ENCODE measurements at places on chromosomes 3 and 15.
A peak's percentile ranks its signal among the peaks of the same experiment; 100 is the strongest.

DNA sequence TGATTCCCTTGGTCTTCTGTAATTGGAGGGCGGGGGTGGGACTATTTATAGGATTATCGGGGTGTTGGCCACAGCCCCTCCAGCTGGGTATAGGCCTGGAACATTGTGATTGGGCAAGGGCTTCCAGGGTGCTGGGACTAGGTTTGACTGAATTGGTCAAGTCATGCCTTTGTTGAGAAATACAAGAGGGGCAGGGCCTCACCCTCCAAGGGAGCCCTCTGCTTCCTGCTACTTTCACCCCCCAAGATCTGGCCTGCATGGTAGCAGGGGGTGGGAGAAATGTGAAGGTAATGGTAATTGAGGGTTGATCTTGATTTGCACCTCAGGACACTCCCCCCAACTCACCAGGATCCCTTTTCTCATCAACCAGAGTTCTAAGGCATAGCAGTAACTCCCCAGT lies 25.2 kb downstream of the TRIM71 start:
- no peak for DNase-seq

DNA sequence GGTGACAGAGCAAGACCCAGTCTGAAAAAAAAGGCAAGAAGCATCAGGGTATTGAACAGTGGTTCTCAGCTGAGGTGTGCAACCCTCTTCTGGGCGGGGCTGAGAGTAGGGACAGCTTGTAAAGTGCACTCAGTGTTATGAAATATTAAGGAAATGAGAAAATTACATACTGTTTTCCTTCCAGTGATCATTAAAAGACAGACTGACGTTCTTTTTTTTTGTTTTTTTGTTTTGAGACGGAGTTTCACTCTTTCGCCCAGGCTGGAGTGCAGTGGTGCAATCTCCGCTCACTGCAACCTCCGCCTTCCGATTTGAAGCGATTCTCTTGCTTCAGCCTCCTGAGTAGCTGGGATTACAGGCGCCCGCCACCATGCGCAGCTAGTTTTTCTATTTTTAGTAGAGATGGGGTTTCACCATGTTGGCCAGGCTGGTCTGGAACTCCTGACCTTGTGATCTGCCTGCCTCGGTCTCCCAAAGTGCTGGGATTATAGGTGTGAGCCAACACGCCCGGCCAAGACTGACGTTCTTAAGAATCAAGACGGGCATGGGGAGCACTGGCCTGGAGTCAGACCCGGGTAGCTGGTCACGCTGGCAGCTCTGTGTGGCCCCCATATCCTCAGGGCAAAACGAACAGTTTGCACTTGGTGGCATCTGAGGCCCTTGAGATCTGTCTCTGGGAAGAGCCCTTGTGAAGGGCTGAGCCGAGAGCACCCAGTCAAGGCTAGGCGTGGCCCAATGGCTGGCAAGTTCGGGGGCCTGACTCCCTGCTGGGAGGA lies 11.4 kb downstream of the MAN2A2 start:
- DNase-seq: no peak

DNA sequence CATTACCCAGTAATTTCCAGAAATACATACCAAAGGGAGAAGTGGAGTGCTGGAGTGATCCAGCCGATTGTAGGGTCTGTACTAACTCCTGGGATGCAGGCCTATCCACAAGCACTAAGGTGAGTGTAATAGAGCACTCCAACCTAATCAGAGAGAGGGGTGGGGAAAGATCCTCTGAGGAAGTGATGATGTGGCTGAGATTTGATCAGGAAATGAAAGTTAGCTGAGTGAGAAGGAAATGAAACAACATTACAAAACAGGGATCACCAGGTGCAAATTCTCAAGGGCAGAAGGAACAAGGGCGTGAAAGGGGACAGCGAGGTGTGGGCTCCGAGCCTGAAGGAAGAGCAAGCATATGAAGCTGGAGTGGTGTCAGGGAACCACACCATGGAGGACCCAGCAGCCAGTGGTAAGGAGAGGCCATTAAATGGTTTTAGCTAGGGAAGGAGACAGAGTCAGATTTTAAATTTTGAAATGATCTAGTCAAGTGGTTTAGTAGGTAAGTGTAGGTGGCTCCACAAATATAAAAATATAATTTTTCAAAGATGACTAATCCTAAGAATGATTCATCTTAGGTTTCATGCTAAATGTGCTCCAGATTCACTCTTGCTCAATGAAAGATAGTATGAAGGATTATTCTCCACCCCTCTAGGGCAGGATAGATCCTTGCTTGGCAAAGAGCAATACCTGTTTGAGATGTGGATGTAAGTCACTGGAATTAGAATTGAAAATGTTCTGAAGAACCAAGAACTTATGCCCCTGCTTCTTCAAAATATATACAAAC lies 348.7 kb downstream of the TBL1XR1 start:
- no peak for DNase-seq

- DNase-seq: no peak
Observed at GRCh38 chr15:71282076-71282475, 166.8 kb downstream of the THSD4 start.

GRCh38 chr3:184008161-184008560 lies 9.5 kb downstream of the ABCC5 start:
- DNase-seq: no peak

- DNase-seq: no peak
Observed at GRCh38 chr3:16240229-16241023, 24.3 kb downstream of the DPH3 start.

DNA sequence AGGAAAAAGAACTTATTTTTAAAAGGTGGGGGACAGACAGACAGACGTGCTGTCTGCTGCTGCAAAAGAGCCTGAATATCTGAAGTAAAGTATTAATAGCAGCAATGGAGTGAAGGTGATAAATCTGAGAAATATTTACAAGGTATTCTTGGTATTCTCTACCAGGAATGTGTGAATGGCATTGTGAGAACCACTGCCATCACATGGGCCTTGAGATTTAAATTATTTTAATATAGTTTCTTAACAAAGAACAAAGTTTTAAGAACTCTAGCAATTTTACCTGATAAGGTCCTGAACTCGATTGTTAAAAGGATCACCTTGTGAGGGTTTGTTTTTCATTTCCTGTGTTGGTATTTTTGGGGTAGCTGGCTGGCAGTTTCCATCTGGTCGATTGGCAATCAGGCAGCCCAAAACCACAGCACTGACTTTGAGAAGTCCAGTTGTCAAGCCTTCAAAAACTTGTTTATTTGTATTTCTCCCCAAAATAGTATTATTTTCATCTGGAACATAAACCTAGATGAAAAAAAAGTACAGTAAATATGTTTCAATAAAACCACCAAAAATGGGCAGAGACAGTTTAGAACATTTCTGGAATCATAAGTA lies 97.3 kb downstream of the ISL2 start:
- no peak for DNase-seq

DNA sequence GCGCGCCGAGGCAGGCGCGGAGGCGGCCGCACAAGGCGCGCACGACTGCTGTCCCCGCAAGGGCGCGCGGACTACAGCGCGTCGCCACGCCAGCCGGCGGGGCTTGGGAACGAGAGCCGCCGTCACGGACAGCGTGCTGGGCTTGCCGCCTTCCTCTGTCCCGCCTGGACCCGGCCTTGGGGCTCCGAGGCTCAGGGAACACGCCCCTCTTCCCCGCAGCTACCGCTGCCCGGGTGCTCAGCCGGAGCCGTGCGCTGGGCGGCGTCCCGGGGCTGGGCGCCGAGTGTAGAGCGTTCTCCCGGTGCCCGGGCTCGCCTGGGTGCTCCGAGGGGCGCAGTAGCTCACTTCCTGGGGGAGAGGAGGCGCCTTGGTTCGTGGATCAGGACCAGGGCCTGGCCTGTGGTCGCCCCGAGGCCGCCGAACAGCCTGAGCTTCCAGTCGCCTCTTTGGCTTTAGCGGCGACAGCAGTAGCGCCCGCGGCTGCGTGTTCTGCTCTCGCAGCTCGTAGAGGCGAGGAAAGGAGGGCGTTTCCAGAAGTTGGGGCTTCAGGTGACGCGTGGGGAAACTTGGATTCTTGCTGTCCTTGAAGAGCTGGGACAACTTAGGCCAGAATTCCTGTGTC lies 226.7 kb upstream of the C2CD4B start:
- DNase-seq: peak; percentile 31

DNA sequence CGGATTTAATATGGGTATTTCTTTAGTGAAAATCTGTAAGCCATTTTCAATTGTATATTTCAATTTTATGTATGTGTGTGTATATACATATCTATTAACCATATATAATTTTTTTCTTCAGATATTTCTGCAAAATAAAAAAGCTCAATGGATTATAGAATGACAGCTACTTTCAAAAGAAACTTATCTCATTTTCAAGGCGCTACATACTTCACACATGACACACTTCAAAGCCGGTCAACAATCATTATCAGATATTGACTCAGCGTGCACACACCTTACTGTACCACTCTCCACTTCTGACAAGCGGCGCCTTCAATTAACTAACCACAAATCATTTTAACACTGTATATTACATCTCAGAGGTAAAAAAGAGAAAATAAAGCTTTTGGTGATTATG lies 39.6 kb downstream of the ATP13A3 start:
- no peak for DNase-seq

DNA sequence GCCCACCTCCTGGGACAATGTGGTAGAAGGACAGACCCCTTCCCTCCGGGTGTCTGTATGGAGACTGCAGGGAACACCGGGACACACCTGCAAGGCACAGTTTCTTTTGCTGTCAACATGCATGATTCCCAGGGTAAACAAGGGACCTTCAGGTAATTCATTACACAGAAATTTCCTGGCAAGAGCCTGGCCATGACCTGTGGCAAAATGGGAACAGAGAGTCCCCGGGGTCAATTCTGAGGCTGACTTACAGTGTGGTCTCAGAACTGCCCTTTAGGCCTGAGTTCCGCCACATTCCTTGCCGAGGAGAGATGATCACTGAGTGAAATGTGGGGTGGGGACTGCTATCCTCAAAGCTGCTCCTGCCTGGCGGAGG lies 6.3 kb downstream of the STARD5 start:
- DNase-seq: no peak

DNA sequence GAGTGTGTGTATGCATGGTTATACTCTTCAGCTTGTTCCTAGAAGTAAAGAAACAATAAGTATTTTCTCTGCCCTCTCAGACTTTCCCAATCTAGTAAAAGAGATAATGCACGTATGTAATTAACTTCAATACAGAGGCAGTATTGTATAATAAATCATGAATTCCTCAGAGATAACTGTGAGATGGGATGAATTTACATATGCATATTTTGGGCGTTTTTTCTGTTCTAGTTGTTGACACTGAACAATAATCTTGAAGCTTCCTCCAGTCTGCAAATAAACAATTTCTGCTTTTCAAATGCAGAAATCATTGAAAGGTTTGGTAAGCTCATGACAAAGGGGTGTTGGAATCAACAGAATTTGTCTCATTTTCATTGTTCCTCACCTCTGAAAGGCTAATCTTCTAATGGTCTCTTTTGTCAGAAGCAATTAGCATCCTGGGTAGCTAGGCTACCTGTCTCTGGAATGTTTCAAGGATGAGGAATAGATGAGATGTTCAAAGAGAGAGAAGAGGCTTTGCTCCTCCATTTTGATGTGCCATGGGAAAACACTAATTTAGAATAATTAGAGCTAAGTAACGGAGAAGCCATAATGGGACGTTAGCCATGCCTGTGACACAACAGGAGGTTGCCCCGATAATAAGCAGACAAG lies 43.3 kb upstream of the SIAH2 start:
- no peak for DNase-seq

GRCh38 chr3:4845882-4846281 lies 133.4 kb upstream of the BHLHE40 start:
- DNase-seq: no peak

- no peak for DNase-seq
Observed at GRCh38 chr15:80640531-80641121, 54.5 kb upstream of the ABHD17C start.

DNA sequence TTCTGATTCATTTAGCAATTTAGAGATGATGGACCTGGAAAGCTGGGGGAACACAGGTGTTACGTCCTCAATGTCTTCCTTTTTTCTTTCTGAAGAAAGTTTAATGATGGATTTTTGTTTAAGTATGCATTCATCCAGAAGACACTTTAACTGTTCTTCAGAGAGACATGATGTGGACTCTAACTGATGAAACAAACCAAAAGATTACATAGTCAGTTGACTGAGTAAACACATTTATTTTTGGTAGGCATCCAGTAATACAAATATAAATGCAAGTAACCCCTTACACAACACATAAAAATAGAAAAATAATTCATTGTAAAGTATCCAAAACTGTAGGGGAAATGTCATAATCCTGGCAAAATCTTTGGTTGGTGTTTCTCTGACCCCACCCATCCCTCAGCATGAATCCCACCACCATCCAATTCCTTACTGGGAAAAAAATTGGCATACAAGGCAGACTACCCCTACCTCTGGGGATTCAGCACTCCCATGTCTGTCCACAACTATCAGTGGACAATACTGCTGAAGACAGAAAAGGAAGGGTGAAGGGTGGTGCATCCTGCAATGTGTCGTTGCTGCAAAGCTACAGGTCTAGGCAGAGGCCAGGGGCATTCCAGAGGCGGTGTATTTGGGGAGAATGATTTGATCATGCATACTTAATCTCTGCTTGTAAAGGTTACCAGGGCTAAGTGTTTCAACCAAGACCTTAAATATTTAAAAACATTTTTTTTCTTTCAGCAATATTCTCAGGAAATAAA lies 37.4 kb downstream of the THBS1 start:
- no peak for DNase-seq

GRCh38 chr3:129606636-129607390 lies at the start of gene PLXND1:
Gene PLXND1 (minus strand): TSS chr3:129606676. CDS start chr3:129606639, 37 bp downstream.
- DNase-seq: peak; percentile 47

DNA sequence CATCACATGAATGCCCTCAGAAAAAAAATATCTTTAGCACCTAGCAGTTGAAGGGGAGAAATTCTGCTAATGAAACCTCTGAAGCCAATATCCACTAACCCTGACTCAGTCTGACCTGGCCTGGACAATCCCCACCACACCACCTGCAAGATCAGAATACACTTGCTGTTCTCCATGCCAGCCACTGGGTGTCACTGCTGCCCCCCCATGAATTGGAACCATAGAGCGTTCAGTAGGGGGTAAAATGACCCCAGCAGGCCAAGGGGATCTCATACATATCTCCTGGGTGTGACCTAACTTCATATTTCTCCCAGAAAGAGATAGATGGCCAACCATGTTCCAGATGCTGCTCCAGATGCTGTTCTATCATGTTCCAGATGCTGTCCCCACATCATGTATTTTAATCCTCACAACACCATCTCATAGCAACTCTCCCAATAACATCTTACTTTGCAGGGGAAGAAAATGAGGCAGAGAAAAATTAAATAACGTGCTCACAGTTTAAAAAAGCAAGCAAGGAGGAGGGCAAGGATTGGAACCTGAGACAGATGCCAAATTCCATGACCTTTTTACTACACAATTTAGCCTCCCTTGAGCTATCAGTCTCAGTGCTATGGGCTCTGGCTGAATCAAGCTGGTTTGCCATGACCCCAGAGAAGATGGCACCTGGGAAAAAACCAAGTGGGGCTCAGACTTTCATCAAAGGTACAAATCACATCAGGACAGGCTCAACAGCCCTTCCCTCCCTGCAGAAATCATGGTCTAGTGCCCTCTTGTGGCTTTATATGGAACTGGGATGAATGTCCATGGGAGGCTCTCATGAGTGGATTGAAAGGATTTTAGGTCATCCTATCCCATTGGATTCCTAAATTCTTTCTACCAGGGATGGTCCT lies 12.4 kb downstream of the NTRK3 start:
- DNase-seq: peak; percentile 30

- DNase-seq: peak; percentile 68
Observed at GRCh38 chr3:123642182-123642956, 57.5 kb upstream of the HACD2 start.
